ENCODE measurements at places on chromosomes 3 and 15.

- no peak overlapping the region for H3K4me3 ChIP-seq
- no peak overlapping the region for H3K27ac ChIP-seq
- peaks cover 20% of the 10 kb centered on the region for H3K4me1 ChIP-seq
- DNase-seq = no peak
- H3K27me3 ChIP-seq = no peaks in the 10 kb centered on the region
Observed at GRCh38 chr3:195544634-195545033, 1.5 kb upstream of the PPP1R2 start.

- no peaks in the 10 kb centered on the region for H3K27me3 ChIP-seq
- H3K27ac ChIP-seq = no peak overlapping the region
- H3K36me3 ChIP-seq = no peaks in the 10 kb centered on the region
- H3K4me3 ChIP-seq = no peak overlapping the region
Observed at GRCh38 chr3:157551961-157552360, 48.7 kb upstream of the VEPH1 start.

- no peaks in the 10 kb centered on the region for H3K27me3 ChIP-seq
- peak; percentile 49 for DNase-seq
- no peaks in the 10 kb centered on the region for H3K4me1 ChIP-seq
- no peaks in the 10 kb centered on the region for H3K36me3 ChIP-seq
- no peak overlapping the region for H3K4me3 ChIP-seq
Observed at GRCh38 chr3:56347219-56347871, 120.9 kb downstream of the ERC2 start.

GRCh38 chr15:66063147-66063546 is 190.4 kb downstream of the MEGF11 start:
- no peaks in the 10 kb centered on the region for H3K36me3 ChIP-seq
- no peak overlapping the region for H3K27ac ChIP-seq
- H3K4me1 ChIP-seq = no peaks in the 10 kb centered on the region
- no peak for DNase-seq

GRCh38 chr3:183613366-183614285 is 21.8 kb upstream of the KLHL24 start:
- no peaks in the 10 kb centered on the region for H3K36me3 ChIP-seq
- no peaks in the 10 kb centered on the region for H3K4me1 ChIP-seq
- no peak overlapping the region for H3K4me3 ChIP-seq
- H3K27me3 ChIP-seq = no peaks in the 10 kb centered on the region

DNA sequence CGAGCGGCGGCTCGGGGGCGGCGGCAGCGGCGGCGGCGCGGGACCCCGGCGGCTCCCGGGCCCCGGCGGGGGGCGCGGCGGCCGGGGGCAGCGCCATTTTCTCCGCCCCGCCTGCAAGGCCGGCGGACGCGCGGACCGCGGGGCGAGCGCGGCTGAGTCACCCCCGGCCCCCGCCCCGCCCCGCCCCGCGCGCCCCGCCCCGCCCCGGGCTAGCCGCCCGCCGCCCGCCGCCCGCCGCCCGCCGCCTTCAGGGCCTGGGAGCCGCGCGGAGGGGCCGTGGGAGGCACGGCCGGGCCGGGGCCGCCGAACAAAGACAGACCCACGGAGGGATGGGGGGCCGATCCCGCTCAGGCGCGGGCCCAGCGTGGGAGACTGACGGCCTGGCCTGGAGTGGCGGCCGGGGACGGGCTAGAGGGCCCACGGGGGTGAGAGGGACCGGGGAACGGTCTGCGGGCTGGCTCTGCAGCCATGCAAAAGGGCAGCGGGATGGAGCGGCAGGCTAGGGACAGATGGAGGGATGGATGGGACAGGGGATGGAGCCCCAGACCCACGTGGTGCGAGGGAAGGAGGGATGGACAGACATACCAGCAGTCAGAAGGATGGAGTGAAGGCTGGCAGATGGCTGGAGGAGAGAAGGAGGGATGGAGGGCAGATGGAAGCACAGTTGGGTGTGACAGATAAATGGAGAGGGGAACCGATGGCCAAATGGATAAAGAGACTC is at the start of gene EIF4E3:
Gene EIF4E3 (minus strand): TSS at position 132 of the 721 bp plus-strand sequence. CDS start 35 bp downstream, at position 97.
- H3K27me3 ChIP-seq = no peaks in the 10 kb centered on the region
- H3K4me1 ChIP-seq = peaks cover 11% of the 10 kb centered on the region
- peak within 1 kb of the TSS; percentile 69 for H3K27ac ChIP-seq
- no peaks in the 10 kb centered on the region for H3K36me3 ChIP-seq
- peak within 1 kb of the TSS; percentile 67 for H3K4me3 ChIP-seq
- DNase-seq = no peak

- H3K27me3 ChIP-seq = no peaks in the 10 kb centered on the region
- H3K4me1 ChIP-seq = no peaks in the 10 kb centered on the region
- H3K27ac ChIP-seq = no peak overlapping the region
- no peak overlapping the region for H3K4me3 ChIP-seq
Observed at GRCh38 chr3:182769673-182770072, 23.6 kb upstream of the ATP11B start.

DNA sequence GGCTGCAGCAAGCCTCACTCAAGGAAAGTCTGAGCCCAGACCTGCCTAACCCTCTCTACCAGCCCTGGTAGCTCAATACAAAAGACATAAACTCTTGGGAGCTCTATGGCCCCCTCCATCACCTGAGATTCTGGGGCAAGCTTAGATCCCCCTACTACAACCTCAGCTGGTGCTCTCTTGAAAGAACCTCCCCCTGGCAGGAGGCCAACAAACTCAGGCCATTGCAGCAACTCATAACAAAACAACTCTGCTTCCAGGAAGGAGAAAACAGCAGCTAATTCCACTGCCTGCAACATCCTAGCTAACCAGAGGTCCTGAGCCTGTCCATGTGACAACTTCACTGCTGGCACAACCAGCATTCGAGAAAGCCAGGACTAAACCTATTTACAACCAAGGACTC is 169.2 kb downstream of the ROBO1 start:
- no peak overlapping the region for H3K4me3 ChIP-seq
- no peaks in the 10 kb centered on the region for H3K27me3 ChIP-seq
- no peak overlapping the region for H3K27ac ChIP-seq

GRCh38 chr3:101081999-101082398 is 88.8 kb upstream of the ABI3BP start:
- DNase-seq = no peak
- no peaks in the 10 kb centered on the region for H3K27me3 ChIP-seq
- no peaks in the 10 kb centered on the region for H3K4me1 ChIP-seq
- no peak overlapping the region for H3K4me3 ChIP-seq

DNA sequence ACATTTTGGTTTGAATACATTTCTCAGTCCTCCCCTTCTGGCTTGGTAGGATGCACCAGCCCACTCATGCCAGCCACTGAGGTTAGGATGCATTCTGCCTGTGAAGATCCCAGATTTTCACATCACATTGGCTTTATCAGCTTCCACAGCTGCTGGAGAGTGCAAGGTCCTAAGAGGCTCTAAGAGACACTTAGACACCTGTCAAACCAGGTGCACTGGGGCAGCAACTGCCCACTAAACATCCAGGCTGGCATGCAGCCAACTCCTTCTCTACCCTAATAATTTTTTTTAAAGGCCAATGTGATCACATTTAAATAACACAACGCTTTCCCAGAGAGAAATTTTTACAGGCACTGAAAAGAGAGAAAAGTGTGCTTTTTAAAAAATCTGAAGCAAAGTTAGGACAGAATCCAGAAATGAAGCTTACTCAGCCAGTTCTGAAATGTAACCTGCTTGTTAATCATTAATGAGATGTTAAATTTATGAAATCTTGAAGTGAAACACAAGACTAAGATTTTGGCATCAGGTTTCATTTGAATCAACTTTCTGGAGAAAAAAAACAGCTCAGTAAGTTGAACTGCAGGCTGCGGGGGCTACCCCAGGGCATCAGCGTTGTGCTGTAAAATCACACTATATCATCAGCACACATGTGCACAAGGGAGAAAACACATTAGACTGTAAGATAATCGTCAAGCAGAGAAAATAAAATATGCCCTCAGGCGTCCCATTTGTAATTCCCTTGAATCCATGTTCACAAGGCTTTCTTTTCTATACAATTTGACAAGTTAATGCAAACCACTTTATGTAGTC is 312.9 kb downstream of the ZBBX start:
- no peak for DNase-seq

- H3K4me1 ChIP-seq = no peaks in the 10 kb centered on the region
- no peak overlapping the region for H3K27ac ChIP-seq
- no peak for DNase-seq
- no peaks in the 10 kb centered on the region for H3K36me3 ChIP-seq
- H3K4me3 ChIP-seq = no peak overlapping the region
- H3K27me3 ChIP-seq = no peaks in the 10 kb centered on the region
Observed at GRCh38 chr3:70861855-70862254, 549.4 kb upstream of the MDFIC2 start.

GRCh38 chr3:157069846-157070677 is 89.9 kb downstream of the CCNL1 start:
- no peaks in the 10 kb centered on the region for H3K36me3 ChIP-seq
- peaks cover 4% of the 10 kb centered on the region for H3K4me1 ChIP-seq
- no peak overlapping the region for H3K27ac ChIP-seq
- no peak for DNase-seq
- H3K27me3 ChIP-seq = no peaks in the 10 kb centered on the region

DNA sequence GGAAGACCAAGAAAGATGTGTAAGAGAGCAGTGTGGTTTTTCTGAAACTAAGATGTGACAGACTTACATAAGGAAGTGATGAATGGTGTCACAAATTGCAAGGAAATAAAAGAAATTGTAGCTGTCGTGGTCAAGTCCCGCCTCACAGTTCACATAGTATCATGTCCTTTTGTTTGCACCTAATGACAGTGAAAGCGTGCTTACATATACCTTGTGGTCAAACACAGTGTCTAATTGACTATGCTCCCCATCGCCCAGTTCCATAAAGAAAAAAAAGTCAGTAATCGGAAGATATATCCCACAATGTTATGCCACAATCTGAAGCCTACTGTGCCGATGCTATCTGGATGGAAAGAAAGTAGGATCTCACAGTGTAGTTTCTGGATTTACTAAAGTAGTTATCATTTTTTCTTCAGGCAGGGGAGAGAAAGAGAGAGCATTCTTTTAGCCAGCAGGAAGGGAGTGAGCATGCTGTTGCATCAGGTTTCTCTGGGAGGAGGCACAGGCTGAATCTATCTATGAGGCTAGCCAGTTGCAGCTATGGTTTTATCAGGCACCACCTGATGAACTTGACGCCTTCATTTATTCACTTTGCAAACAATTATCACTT is 9.8 kb upstream of the PLSCR1 start:
- no peak overlapping the region for H3K27ac ChIP-seq
- H3K27me3 ChIP-seq = no peaks in the 10 kb centered on the region
- DNase-seq = no peak
- H3K4me3 ChIP-seq = no peak overlapping the region

GRCh38 chr3:30810625-30811024 is 83.8 kb downstream of the GADL1 start:
- H3K4me1 ChIP-seq = no peaks in the 10 kb centered on the region
- no peaks in the 10 kb centered on the region for H3K27me3 ChIP-seq
- no peaks in the 10 kb centered on the region for H3K36me3 ChIP-seq
- H3K27ac ChIP-seq = no peak overlapping the region
- no peak overlapping the region for H3K4me3 ChIP-seq
- DNase-seq = no peak

DNA sequence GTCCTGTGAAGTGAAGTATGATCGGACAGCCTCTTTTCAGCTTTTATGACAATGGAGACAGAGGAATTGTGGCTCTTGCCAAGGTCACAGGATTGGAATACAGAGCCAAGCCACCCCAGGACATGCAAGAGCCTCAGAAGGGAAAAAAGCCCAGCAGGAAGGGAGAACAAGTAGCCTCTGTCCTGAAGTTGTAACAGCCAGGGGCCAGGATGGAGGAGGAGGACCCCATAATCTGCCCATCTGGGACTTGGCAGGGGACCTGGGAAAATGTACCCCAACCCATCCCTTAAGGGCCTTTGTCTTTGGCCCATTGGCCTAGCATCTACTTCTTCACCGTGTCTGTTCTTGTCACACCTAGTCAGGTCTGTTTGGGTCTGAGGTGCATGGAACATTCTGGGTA is 60.4 kb upstream of the POLG start:
- DNase-seq = no peak
- H3K4me3 ChIP-seq = no peak overlapping the region
- no peaks in the 10 kb centered on the region for H3K27me3 ChIP-seq
- no peaks in the 10 kb centered on the region for H3K36me3 ChIP-seq

DNA sequence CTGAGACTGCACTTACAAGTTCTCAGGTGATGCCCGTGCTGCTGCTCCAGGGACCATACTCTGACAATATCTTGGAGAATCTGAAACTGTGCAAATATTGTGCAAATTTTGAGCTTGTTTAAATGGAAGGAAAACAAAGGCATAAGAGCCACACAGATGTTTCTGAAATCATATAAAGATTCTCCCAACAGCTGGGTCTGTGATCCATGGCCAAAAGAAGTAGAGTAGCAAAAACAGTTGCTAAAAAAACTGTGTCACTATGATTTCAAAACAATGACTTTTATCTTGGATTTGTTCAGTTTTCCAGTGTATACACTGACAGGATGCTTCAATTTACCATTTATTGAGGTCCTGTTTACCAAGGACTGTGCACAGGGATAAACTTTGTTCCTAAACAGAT is 25.3 kb downstream of the NPTN start:
- H3K36me3 ChIP-seq = no peaks in the 10 kb centered on the region
- no peak overlapping the region for H3K4me3 ChIP-seq
- H3K27ac ChIP-seq = no peak overlapping the region
- H3K27me3 ChIP-seq = no peaks in the 10 kb centered on the region
- peaks cover 24% of the 10 kb centered on the region for H3K4me1 ChIP-seq

DNA sequence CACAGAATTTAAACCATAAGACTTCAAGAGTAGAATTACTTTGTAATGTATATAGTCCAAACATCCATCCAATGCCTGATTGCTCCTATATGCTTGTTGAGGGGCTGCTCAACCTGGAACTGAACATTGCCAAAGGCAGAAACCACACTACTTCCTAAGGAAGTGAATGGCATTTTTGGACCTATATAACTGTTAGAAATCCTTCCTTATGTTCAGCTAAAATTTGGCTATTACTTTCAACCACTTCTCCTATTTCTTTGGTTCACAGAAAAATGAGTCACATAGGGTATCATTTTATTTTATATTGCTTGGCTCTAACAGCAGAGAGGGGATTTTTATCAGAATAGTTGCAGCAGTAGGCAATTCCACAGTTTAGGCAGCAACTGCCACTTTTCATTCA is 342.1 kb downstream of the SLC9A9 start:
- no peak overlapping the region for H3K4me3 ChIP-seq
- no peak overlapping the region for H3K27ac ChIP-seq
- no peaks in the 10 kb centered on the region for H3K36me3 ChIP-seq
- no peak for DNase-seq

- no peak overlapping the region for H3K27ac ChIP-seq
- peaks cover 14% of the 10 kb centered on the region for H3K4me1 ChIP-seq
- no peak overlapping the region for H3K4me3 ChIP-seq
- no peak for DNase-seq
Observed at GRCh38 chr3:152405915-152406802, 137.4 kb downstream of the MBNL1 start.

GRCh38 chr3:184659797-184660301 is 52.0 kb downstream of the MAGEF1 start:
- H3K27ac ChIP-seq = no peak overlapping the region
- no peak for DNase-seq
- no peak overlapping the region for H3K4me3 ChIP-seq
- H3K36me3 ChIP-seq = no peaks in the 10 kb centered on the region

Data from testis (tissue), 5 donors.